SW 1271 (cell line): ENCODE measurements at places on chromosomes 2 and 18.

GRCh38 chr2:225556461-225556860 is 157.0 kb downstream of the NYAP2 start:
- no peak for DNase-seq

DNA sequence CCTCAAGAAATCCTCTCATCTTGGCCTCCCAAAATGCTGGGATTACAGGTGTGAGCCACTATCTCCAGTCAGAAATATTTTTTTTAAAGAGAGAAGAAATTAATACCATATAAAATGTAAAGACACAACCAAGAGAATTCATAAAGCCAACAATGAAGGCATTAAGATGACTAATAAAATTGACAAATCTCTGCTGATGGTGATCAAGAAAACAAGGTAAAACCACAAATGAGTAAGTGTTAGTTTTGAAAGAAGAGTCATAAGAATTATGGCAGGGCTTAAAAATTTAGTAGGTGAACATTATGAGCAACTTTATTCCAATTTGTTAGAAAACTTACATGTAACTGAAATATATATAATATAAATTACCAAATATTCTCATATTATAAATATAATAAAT is 752.8 kb upstream of the CELF4 start:
- DNase-seq, result no peak

GRCh38 chr2:5665066-5665465 is 27.1 kb upstream of the SOX11 start:
- DNase-seq, result no peak

GRCh38 chr18:54280220-54280569 is 10.9 kb downstream of the POLI start:
- no peak for DNase-seq

- DNase-seq, result no peak
Measured at GRCh38 chr2:143263066-143263625, 133.9 kb downstream of the ARHGAP15 start.

GRCh38 chr2:152466041-152466440 is 131.1 kb downstream of the FMNL2 start:
- no peak for DNase-seq

DNA sequence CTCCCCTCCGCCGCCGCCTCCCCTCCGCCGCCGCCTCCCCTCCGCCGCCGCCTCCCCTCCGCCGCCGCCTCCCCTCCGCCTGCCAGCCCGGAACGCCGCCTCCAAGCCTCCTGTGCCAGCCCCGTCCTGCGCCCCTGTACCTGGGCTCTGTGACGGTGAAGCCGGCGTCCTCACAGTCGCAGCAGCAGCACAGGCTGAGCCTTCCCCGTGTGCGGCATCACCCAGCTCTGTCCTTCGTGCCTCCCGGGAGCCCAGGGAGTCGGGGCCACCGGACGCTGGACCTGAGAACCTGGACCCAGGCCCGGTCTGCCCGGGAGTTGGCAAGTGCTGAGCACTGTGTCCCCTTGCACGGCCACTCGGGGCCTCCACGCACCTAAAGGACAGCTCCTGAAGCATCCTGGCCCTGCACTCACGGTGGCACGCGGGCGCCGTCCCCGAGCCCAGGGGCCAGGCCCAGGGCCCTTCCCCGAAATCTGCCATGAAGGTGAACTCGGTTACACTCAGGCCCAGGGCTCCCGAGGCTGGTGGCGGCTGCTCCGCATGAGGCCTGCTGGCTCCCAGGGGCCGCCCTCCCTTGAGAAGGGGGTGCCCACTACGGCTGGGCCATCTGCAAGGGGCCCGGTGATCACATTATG is 32.9 kb downstream of the RTP5 start:
- no peak for DNase-seq

DNA sequence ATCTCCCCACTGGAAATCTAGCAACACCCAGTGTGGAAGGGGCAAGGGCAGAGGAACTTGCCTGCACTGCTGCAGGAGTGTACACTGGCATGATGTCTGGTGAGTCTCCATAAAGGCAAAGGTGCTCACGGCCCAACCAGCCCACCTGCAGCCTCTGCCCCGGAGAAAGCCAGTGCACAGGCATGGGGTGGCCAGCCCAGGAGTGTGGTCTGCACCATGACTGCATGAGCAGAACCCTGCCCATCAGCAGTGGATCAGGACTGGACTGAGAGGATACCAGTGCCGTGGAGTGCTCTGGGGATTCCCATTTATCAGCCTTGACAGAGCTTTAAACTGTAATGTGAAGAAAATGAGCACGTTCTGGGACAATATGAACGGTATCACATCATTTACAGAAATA is 342.6 kb upstream of the HS6ST1 start:
- DNase-seq, result no peak

DNA sequence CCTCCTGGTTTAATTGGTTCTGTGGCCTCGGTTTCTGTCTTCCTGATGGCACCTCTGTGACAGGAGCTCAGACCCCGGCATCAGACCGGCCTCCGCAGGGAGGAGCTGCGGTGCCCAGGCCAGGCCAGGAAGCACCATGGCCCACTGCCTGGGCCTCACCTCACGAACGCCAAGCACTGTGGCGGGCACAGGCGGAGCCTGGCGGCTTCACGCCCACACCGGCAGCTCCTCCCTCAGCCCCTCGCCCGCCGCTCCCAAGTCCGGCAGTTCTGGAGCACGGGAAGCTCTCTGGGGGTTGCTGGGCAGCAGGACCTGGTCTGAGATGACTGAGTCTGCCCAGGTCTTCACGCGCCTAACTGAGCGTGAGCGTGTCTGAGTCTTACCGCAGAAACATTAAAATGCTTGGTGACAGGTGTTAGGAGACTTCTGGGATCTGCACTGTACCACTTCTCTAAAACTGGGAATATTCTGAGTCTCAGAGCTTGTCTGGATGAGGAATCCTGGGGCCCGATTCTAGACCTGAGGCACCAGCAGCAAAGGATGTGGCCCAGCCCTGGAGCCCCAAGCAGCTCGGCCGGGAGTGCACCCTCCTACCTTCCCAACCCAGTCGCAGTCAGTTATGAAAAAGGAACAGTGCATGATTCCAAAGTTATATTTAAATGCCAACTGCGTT is 21.9 kb downstream of the RTP5 start:
- DNase-seq, result no peak
